Activated naive CD4-positive, alpha-beta T cell treated with anti-CD3 and anti-CD28 coated beads, Interleukin-2, amount 10 ng/mL, durations not matched to agents 7 days and 5 days (primary cell): ENCODE measurements at places on chromosomes 3 and 15.

GRCh38 chr3:32460031-32460749, 42.5 kb downstream of the CMTM6 start:
- peak; percentile 87 for DNase-seq

DNA sequence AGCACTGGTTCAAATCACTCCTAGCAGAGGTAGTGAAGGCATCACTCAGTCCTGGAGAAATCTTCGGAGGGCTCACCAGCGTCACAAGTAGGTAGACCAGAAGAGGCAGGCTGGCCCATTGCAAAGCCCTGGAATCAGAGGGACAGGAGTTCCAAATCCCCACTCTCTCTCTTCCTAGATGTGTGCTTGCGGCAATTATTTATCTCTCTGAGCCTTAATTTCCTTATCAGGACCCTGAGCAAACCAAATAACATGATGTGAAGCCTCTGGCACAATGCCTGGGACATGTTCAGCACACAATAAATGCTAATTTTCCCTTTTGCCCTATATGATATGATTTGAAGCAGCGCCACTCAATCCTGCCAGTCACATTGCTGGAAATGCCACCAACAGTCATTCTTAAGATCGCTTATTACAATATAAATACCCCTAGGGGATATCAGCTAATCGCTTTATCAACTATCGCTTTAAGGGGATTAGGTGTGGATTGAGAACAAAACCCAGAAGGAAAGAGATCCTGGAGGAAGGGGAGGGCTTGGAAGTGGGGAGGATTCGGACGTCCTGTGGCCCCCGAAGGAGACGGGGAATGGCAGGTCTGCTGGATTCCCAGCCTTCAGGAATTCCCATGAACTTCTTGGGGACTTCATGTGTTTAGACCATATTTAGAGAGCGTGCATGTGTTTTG, 59.5 kb upstream of the TSEN2 start:
- no peak for DNase-seq

GRCh38 chr3:128170866-128171516, 17.7 kb downstream of the EEFSEC start:
- DNase-seq = no peak

GRCh38 chr3:172751175-172751704, 714 bp downstream of the ECT2 start:
- no peak for DNase-seq

DNA sequence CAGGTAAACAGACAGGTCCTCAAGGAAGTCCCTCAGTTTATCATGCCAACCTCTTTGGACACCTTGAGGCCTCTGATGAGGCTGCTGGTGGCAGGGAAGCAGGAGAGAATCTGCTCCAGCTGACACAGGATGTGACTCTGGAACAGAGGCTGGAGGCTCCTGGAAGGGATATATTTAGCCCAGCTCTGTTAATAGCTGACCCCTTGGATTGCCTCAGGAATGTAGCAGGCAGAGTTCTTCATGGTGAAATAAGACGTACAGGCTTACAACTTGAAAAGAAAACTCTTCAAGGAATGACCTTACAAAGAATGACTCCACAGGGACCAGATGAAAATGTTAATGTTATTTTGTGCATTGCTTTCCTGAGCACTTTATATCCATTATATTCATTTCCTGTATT, 90.5 kb downstream of the AQP9 start:
- no peak for DNase-seq

DNA sequence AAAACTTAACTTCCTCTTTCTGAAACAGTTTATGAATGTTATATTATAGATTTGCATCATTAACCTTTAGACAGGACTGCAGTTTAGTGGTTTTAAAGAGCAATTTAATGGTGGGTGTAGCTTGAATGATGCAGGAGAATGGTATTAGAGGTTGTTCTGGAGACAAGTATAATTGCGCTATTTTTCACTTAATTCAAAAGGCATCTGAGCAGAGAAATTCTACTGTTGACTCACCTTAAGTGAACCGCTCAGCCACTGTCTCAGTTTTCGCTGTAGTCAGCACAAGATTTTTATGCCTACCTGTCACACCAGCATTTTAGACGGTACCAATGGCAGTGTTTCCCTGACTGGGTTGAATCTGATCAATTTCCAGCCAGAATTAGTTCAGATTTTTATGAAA, 348.8 kb upstream of the DCBLD2 start:
- no peak for DNase-seq

DNA sequence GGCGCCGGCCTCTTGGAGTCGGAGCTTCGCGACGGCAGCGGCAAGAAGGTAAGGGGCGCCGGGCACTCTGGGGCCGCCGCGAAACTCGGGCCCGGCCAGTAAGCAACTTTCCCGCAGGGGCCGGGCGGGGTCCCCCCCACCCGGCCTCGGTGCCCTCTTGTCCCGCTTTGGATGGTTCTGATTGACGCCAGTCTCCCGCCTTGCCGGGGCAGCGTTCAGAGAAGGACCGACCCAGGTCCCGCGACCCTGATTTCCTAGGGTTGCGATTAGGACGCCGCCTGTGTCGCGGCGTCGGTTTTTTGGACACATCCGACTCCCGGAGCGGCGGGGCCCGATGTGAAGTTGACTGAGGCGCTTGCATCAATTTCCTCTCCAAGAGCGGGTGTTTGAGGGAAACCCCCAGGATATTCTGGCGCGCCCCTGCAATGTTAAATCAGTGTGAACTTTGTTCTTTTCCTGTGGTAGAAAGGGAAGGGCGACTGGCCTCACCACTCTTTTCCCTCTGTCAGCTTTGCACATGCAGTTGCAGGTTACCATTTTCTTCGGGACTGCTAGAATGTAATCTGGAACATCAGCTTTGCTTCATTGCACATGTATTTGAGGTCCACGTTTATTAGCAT, 755 bp downstream of the PDE8A start:
- DNase-seq = peak; percentile 61

DNA sequence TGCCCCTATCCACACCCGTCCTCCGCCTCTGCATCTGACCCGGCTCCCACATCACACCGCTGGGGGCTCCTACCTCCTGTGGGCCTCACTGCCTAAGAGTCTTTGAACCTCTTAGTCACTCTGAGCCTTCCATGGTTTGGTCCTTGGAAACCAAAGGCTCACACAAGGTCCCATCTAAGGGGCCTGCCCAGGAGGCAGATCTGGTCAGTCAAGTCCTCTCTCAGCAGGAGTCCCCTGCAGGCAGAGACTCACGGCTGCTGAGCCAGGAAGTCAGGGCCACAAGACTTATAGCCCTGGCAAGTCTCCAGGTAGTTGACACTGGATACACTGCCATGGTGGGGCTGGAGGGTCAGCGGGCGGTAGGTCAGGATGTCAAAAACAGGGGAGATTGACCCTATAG, 31.2 kb upstream of the ALDH1L1 start:
- DNase-seq = no peak

GRCh38 chr3:8768364-8769087, 887 bp downstream of the OXTR start:
- DNase-seq = no peak

GRCh38 chr3:192212335-192212734, 515.0 kb downstream of the FGF12 start:
- DNase-seq = no peak

GRCh38 chr3:98644168-98644567, 50.8 kb upstream of the CPOX start:
- DNase-seq = no peak

- no peak for DNase-seq
Observed at GRCh38 chr15:66941108-66941711, 124.2 kb upstream of the SMAD3 start.

DNA sequence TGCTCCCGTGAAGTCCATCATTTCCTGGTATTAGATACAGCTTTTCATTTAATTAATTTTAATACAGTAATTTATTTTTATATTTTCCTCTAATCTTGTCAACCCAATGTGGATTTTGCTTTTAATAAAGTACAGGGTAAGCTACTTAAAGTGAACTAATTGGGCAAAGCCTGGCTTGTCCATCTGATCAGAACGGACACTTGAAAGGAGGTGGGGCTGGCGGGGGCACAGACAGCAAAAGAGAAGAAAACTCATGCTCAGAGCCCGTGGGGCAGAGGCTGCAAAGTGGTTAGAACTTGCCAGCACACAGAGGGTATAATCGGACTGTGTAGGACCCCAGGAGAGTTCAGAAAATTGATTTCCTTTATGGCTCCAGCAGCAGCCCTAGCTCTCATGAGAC, 443.1 kb upstream of the MDFIC2 start:
- no peak for DNase-seq

GRCh38 chr15:49855917-49856637, 235.2 kb downstream of the DTWD1 start:
- DNase-seq = no peak

- no peak for DNase-seq
Observed at GRCh38 chr3:139006051-139006716, at the start of gene PRR23A. Gene PRR23A, minus strand, starts transcription at chr3:139006268. Its CDS starts 0 bp downstream, at chr3:139006268.

DNA sequence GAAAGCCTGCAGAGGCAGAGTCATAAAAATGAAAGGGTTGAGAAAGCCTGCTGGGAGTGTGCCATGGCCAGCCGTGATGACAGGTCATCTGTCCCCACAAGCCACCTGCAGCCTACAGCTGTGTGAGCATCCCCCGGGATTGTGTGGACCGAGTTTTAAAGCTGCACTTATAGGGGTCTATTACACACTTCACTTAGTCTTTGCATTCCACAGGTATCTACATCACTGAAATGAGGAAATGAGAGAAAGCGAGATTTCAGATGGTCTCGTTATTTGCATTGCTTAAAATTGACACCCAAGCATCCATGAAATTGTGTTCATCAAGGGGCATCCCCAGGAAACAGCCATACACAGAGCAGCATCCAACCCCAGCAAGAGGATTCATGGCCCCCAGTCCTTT, 137.6 kb upstream of the TRIM42 start:
- DNase-seq = no peak

DNA sequence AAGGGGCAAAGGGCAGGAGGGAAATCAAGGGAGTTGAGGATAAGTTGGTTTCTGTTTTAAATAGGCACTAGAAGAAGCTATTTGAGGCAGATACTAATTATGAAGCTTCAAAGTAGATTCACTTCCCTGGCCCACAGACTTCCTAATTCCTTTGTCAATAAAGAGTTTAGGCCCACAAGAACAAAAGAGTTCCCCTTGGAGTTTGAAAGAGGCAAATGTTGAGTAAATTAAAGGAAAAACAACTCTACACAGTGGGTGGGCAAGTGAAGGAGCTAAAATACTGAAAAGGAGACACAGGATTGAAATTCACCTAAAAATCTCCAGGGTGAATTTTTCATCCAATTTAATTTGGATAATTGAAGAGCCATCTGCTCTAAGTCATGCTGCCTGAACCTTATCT, 411.7 kb upstream of the RORA start:
- DNase-seq = no peak

DNA sequence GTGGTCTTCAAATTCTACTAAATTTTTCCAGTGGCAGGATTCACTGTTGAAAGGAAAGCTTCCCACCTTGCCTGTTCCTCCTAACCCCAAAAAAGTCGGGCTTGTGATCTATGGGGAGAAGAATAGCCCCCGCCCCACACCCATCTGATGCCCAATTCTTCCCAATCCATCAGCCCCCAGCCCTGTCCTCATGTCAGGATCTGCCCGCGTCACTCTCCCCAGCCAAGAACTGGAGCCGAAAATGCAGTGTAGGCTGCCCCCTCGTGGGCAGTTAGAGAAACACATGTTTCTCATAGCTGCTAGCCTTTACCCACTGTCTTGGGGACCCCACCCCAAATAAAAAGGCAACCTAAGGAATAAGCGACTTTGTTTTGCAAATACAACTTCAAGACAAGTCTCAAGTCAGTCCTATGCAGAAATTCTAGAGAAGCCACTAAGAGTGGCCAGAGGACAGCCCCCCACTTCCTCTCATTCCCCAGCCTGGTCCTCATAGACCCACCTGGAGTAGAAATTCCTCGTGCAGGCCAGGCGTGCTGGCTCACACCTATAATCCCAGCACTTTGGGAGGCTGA, 13.0 kb upstream of the CSK start:
- peak; percentile 81 for DNase-seq

DNA sequence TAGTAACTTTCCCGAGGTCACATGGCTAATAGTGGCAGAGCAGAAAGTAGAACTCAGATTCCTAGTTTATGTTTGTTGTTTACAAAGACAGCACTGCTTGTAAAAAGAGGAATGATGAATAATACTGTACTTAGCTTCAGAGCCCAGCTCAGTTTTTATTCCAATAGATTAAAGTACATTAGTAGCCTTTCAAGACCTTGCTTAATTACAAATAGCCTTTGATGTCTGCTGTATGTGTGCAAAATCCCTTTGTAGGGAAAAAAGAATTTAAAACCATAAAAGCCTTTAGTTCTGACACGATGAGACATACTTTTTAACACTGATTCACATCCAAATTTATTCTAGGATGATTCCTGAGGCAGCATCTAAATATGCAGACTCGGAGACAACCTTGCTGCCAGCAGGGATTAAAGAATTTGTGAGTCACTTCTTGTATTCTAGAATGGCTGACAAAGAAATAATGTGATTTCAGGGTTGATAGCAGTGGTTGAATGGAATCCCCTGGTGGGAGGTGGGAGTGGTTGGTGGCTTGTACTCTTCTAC, 324.2 kb upstream of the TGFBR2 start:
- DNase-seq = no peak

DNA sequence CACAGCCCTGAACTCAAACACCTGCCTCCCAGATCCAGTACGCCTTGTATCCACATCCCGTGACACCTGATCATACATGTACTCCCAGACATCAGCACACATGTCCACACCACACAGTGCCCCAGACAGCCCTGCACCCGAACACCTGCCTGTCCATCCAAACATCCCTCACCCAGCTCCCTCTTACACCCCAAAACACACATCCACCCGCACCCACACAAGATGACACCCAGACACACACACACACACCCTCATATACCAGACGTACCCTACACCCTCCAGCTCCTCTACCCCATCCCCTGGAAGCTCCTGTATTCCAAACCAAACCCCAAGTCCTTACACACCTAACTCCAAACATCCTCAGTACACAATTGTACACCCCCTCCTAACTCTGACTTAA, 735 bp downstream of the CAMK1 start:
- no peak for DNase-seq

- DNase-seq = no peak
Observed at GRCh38 chr3:123780656-123781055, 103.5 kb downstream of the MYLK start.

DNA sequence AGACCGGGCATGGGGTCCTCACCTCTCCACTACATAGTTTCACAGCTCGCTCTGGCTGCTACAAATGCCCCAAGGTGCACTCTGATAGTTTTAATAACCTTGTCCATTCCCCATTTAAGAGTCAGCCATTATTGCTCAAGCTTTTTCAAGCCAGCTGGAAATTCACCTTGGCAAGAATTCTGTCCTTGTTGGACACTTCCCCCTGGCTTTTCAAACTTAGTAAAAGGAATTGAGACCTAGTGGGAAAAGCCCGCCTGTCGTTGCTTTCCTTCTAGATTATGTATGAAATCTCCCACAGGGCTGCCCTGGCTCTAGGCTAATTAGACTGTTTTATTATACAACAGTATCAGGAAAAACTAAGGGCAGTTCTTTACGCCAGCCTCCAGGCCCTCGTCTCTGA, 293.7 kb upstream of the GADL1 start:
- DNase-seq = no peak

DNA sequence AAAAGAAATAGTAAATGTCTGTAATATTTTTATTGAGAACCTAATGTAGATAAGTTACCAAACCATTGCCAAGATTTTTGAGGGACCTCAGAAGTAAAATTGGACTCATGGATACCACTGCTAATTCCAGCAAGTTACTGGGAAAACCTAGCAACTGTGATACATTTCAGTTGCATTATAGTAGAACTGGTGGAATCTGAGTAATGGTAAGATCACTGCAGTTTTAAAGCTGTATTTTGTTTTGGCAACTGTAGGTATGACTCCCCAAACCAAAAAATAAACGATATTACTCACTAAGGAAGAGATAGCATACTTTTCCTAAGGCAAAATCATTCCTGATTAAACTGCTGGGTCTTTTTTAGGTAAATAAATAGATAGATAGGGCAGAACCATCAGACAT, 54.0 kb downstream of the ARMC8 start:
- DNase-seq = no peak
